Cortex of kidney (tissue), 1 donor: ENCODE measurements at places on chromosomes 4 and X.

DNA sequence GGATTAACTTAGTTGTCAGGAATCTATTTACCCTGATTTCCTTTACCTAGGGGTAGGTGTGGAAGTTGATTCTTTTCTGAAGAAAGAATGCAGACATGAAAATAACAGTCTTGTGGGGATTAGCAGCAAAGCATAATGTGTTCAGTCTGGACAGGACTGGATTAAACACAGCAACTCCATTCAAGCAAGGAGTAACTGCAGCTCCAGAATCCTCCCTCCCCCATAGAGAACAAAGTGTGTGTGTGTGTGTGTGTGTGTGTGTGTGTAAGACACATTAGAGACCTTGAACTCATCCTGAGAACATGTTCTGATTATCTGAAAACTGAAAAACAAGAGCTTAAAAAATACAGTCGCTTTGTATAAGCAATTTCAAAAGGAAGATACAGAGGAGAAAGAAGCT is 9.3 kb downstream of the C4orf54 start:
- DNase-seq: no peak

DNA sequence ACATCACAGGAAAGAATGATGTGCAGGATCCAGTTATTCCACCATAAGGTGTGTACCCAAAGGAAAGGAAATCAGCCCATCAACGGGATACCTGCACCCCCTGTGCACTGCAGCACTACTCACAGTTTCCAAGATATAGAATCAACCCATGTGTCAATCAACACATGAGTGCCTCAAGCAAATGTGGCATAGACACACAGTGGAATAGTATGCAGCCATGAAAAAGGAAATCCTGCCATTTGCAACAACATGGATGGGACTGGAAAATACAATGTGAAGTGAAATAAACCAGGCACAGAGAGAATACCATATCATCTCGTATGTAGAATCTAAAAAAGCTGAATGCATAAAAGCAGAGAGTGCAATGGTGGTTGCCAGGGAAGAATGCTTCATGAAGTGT is 53.3 kb downstream of the DHRSX start:
- DNase-seq: no peak

DNA sequence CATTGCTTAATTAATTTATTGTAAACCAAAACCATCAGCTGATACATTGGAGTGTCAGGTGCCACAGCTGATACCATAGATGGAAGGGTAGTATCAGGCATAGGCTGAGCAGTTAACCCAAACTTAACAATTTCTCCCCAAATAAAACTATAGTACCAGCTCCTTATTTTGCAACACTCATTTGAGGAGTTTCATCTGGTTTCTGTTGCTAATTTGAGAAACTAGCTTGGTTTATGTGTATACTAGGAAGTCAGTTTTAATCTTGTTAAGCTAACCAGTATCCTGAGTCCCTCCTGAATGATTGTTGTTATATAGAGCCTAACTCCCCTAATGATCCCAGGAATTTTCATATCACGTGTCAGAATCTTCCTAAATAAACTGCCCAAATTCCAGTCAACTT is 12.7 kb downstream of the DCAF16 start:
- DNase-seq: no peak

- DNase-seq: no peak
Observed at GRCh38 chr4:1653776-1654175, 30.3 kb downstream of the FAM53A start.

DNA sequence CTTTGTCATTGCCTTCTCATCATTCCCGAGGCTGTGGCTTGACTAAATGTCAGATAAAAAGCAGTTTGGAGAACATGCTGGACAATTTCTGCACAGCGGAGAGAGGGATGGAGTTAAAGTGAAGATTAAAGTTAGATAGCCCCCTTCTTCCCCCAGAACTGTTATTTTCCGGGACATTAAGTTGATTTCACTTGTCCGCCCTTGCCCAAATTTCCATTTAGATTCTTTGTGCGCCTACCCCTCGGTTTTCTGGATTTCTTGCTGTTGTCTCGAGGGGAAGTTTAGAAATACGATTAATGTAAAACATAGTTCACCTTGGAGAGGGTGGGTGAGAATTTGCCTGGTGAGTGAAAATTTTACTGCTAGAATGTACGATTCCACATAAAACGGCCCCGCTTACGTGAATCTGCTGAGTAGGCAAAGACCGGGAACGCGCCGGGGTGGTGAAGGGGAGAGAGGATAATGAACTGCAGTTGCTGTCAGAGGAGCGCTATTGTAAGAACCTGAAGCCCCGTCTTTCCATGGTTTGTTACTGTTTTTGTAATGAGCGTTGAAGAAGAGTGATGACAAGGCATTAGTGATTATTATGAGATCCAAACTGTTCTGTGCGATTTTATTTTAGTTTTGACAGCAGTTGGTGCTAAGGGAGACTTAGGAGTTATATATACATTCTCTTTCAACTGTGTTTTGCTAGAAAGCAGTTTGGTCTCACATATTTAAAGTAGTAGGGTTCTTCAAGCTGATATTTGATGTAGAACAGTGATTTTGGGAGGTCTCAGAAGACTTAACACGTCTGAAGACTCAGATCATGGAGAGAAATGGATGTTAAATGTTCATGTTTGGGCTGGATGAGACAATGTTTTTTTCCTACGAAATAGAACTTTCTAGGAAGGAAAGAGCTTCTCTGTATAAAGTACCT is 73.0 kb downstream of the AFF1 start:
- no peak for DNase-seq

- DNase-seq: no peak
Observed at GRCh38 chr4:78310007-78310739, 241.4 kb upstream of the ANXA3 start.

GRCh38 chr4:153619811-153620210 is 64.3 kb upstream of the TLR2 start:
- no peak for DNase-seq

DNA sequence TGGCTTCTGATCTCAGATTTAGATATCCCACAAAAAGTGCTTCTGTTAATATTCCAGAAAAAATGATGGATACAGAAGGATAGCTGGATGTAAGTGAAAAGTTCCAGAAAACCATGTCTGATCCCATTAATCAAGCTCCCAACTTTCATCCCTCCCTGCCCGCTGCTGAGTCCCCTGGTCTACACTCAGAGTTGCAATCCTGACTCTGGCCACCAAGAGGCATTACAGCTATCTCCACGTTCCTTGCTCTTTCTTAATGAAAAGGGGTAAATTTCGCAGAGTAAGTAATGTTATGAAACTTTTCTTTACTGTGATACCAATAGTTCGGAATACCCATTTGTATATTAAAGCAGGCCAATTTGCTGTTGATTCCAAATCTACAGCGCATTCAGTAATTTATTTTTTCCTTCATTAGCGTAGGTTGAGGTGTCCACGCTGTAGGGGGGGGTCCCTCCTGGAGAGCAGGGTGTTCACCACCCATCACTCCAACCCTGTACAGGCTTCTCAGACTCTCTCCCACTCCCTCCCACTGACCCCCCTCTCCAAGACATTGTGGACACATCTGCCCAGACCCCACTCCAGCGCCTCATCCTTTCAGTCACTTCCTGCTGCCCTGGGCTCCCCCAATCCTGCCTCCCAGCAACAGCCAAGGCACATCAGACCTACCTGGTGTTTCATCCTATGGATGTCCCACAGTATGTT is 55.1 kb downstream of the RAB40A start:
- no peak for DNase-seq

- no peak for DNase-seq
Observed at GRCh38 chrX:10698318-10698640, 77.9 kb upstream of the MID1 start.

DNA sequence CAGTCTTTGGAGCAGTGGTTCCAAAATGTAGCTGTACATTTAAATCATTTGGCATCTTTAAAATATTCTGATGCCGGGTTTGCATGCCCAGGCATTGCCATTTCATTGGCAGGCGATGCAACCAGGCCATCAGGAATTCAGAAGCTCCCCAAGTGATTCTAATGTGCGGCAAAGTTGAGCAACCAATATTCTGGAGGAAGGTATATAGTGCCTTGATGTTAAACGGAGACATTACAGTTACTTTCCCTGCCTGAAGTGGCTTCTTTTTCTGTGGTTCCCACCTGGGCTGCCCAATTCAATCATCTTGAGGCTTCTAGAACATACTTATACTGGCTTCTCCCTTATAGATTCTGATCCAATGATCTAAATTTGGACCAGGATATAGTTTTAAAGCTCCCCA is 68.7 kb upstream of the PGM2 start:
- no peak for DNase-seq

DNA sequence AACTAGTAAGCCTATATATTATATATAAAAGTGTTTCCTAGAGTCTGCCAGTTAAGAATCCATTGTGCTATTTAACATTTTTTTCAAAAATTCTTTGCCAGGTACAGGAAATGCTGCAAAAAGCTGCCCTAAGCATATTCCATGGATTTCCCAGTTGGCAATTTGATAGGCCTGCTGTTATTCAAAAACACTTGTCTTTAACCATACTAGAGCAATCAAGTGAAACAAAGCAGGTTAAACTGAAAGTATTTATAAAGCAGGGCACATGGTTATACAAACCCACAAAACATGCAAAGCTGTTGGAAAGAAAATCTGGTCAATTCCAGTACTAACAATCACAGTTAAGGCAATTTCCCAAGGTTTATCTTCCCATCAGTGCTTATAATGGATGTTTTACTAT is 159.9 kb downstream of the UNC5C start:
- no peak for DNase-seq

DNA sequence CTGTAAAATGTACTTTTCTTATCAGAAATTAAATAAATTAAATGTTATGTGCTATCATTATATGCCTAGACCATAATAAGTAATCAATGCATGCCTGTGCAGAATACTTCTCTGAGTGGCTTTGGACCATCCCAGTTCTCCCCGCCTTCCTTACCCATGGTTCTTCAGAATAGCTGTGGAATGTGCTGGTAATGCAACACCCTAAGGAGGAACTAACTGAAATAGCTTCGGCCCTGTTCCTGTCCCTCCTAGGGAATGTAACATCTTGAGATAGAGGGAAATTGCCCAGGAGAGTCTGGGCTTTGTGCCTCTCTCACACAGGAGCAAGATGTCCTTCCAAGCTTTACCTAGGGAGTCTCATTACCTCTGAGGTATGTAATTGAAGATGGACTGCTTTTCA is 693.6 kb upstream of the HS3ST1 start:
- DNase-seq: no peak

DNA sequence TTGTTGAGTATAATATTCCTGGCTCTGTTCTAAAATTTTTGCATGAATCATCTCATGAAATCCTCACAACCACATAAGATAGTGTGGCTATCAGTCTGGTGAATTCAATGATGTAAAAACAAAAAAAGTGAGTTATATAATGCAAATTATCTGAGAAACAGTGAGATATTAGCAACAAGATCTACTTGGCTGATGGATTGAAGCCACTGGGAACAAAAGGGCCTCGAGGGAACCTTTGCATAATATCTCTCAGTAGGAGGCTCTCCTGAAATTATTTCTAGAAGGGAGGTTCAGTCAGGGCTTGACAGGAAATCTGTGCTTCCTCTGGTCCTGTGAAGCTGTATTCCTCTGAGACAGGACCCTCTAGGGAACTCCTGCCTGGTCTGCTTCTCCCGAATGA is 30.1 kb upstream of the NUP54 start:
- no peak for DNase-seq

- no peak for DNase-seq
Observed at GRCh38 chr4:21012851-21013331, 312.6 kb downstream of the PACRGL start.

- no peak for DNase-seq
Observed at GRCh38 chr4:121098266-121098665, 25.9 kb upstream of the NDNF start.

DNA sequence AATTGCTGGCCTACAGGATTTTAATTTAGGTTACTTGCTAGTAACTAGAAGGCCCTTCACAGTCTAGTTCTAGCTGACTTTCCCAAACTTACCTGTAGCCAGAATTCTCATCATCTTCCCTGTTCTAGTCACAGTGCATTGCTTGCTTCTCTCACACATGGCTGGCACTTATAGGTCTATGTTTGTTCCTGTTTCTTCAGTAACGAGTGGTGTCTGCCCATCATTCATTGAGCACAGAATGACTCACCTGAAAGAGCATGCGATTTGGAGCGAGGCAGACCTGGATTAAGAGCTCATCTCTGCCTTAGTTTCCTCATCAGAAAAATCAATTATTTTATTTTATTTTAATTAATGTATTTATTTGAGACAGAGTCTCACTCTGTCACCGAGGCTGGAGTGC is 201.7 kb upstream of the ANK2 start:
- DNase-seq: no peak

DNA sequence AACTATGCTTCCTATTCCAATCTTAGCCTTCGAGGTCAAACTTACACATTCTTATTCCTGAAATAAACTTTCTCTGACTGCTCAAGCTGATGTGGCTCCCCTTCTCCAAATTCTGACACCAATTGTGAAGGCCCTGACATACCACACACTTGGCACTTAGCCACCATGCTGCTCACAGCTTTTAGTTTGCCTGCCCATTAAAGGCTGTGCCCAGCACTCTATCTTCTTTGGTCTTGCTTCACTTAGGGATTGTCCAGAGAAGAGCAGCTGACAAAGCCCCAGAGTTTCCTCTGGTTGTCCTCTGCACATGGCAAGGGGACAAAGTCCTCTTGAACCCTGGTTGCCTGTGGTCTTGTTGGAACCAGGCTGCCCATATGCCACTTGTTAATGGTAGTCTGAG is 126.1 kb downstream of the ARHGEF9 start:
- no peak for DNase-seq

- DNase-seq: no peak
Observed at GRCh38 chr4:3346146-3346545, 53.3 kb downstream of the RGS12 start.

DNA sequence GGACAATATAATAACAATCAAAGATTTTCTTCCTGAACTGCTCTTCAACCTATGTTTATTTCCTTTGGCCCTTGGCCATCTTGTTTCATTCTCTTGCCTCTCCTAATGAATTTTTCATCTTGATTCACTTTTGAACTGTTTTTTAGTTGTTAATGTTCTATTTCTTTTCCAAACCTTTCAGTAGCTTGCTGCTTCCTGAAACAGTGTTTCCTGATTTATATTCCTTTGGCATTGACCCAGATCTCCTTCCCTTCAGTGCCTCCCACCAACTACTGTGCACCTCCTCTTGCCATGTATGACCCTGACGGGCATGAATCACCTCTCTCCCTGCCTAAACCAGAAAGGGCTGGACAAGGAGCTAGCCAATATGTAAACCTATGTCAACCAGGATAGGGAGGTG is 25.6 kb upstream of the SPP1 start:
- DNase-seq: no peak

GRCh38 chrX:44002567-44002966 is 29.4 kb upstream of the NDP start:
- DNase-seq: no peak

GRCh38 chrX:23782455-23782854 is 518 bp upstream of the SAT1 start:
- DNase-seq: no peak

DNA sequence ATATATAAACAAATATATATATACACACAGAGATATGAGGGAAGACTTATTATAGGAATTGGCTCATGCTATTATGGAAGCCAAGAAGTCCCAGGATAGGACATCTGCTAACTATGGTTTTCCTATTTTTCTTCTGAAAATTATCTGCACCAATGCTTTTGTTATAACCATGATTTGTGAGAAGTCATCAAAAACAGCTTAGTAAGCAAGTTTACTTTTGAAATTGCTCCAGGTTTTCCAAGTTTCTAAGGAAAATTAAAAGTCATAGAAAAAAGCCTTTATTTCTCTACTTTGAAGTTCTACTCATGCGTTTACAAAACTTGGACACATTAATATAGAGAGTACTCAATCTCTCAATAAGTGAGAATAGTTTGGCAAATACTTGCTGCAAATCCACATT is 213.1 kb downstream of the TRAM1L1 start:
- DNase-seq: no peak
